ENCODE measurements at places on chromosomes 7 and 10. TPM values are rescaled to one million over a fixed set of nuclear protein-coding genes. Genes with fewer than 3 reads are reported as not detected.

- no peak for DNase-seq
Measured at GRCh38 chr7:142263598-142264380, 5.9 kb upstream of the PRSS58 start.

CTBP2 gene
- total RNA-seq: 62.6 TPM

IFIT1B gene
- total RNA-seq: not detected

EBLN1 gene
- total RNA-seq: not detected
